ENCODE measurements at places on chromosomes 3 and 15.

DNA sequence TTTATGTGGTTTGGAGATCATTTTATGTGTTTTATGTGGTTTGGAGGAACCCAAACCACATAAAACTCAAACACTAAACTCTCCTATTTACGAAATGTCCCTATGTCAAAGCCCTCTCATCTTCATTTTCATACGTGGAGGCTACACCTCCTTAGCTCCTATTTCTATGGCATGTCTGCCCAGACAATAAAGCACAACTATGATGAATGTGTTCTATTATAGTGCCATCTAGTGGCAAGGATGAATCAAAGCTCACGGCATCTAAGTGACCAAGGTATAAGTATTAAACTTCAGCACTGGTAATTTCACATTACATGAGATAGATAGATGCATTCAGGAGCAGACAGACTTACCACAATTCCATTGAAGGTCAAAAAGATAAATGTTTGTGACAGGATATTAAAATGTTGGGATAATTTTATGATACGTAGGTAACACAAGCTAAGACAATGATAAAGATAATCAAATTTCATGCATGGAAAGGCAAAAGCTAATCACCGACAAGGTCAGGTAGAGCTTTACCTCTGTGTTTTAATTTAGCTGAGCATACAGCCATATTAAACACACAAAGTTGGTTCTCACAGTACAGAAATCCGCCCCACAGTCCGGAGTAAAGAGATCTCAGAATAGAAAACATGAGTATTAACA lies 130.6 kb upstream of the FHIT start:
- peak; percentile 21 for DNase-seq

DNA sequence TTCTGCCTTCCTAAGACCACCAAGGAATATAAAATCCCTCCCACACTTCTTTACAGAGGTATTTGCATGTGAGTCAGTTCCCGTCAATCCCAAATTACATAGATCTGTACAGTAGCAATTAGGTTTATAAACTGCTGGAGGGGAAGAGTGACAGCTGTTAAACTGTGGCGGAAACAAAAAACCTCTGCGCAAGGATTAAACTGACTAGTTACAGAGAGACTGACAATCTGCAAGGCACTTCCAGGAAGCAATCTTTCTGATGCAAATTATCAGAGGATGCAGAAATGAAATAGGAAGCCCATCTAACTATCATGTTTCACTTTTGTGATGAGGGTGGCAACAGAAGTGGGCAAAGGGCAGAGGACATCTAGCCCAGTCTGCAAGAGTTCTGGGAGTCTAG lies 150.4 kb downstream of the RTP4 start:
- no peak for DNase-seq

DNA sequence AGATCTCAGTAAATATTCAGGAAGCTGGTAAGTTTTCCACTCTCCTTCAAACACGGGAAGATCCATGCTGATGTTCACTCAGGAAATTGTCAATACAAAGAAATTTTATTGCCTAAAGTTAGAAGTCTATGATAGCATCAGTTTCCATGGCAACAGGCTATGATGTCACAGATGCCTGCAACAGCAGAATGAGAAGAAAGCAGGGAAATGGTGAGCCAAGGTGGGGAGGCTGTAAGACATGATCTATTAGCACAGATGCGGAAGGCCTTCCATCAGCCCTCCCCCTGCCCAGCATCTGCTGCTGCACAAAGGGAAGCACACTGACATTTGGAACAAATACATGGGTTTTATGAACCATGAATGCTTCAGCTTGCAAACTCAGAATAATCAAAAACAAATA lies 28.6 kb downstream of the EPHB1 start:
- DNase-seq, result no peak

DNA sequence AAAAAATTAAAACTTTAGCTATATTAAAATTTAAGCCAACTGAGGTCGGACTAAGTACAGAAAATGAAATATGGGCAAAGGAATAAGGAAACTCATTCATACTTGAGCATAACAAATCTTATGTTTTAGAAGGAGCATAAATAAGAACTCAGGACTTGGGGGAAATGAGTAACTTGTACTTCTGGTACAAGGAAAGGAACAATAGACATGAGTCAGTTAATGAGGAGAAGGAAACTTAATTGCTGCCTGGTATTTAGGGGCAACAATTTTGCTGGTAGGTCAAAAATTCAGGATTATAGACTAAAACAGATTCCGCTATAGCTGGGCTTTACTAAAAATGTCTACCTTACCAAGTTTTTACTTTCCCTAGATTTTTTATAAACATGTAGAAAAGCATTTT lies 113.1 kb downstream of the MYO5A start:
- DNase-seq, result no peak

DNA sequence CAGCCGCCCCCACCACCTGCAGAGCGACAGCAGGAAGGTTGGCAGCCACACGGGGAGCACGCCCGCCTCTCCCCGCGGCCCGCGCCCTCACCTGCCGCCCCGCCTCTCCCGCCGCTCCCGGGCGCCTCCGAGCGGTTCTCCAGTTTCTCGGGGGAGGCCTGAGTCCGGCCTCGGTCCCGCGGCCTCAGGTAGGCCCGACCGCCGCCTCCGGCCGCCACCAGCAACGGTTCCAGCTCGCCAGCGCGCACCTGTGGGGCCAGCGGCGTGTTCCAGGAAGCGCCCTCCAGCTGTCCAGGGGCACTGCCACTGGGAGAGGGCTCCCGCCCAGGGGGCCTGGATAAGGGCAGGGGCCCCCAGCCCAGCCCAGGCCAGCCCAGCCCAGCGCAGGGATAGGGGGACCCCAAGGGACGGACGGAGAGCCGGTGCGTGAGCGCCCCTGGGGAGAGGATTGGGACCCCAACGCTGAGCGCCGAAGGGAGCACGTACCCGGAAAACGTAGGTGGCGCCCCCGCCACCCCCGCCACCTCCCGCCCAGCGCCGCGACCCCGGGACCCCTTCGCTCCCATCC lies 2.2 kb downstream of the LTK start:
- no peak for DNase-seq

DNA sequence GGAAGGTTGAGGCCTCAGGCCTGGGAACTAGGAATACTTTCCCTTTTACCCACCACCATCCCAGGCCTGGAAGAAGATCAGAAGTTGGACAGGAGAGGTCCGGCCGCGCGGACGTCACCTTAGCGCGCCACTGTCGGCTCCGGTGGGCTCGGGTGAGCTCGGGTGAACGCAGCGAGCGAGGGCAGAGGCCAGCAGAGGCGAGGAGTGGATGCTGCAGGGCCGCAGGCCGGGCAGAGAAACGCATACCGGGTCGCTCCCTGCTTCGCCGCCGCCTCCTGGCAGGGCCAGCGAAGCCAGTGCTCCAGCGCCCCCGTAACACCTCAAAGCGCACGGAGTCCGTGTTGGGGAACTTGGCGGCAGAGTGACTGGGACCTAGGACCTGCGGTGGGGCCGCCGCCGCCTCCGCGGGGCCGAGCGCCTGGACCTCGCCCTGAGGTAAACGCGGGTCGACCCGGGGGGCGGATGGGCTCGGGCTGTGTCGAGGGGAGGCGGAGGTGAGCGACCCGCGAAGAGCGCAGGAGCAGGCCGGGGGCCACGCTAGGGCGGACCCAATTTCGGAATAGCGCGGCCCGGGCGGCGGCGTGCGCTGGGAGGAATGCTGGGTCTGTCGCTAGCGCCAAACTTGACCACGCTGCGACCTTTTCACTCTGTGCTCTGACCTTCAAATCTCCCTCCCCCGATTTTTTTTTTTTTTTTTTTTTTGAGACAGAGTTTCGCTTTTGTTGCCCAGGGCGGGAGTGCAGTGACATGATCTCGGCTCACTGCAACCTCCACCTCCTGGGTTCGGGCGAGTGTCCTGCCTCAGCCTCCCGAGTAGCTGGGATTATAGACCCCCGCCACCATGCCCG lies 1.6 kb downstream of the CYP11A1 start:
- no peak for DNase-seq

DNA sequence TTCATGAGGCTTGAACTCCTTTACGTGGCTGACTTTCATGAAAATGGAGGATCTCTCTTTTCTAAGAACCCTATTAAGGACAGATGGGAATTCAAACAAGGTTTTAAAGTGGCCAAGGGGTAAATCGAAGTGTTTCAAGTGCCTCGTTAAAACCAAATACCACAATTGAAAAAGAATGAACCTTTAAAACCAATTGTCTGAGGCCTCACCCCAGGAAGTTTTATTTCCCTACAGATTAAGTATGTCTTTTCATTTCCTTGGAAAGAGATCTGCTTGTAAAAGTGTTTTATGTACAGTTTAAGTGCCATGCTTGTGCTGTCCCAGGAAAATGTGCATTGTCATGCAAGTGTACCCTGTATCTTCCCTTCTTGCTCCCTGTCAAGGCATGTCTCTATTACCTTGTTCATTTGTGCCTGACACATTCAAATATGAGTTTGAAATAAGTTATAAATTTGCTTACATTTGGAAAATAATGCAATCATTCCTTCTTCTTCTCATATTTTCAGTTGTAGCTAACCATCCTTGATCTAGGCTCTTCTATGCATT lies 138.7 kb downstream of the ZPLD1 start:
- no peak for DNase-seq

GRCh38 chr3:53196575-53197407 lies 35.8 kb downstream of the PRKCD start:
- DNase-seq, result peak; percentile 53

GRCh38 chr3:63814237-63814636 lies 4.9 kb upstream of the C3orf49 start:
- DNase-seq, result no peak

DNA sequence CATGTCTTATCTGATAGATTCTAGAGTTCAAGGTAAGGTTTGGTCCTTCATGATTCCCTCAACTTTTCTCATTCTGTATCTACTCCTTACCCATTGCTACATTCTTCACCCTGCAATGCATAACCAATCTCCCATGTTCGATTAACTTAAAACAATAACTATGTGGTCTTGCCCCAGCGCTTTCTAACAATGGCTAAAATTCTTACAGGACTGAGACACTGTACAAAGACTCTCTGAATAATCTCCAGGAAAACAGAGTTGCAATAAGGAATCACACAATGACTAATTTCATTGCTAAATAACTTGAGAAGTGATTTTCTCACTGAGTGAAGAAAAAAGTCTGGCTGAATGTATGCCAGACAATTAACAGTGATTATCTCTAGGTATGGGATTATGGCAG lies 69.6 kb upstream of the FAM174B start:
- DNase-seq, result no peak

- DNase-seq, result no peak
Measured at GRCh38 chr15:56759450-56759845, 26.1 kb upstream of the ZNF280D start.

GRCh38 chr3:106339551-106339950 lies 470.7 kb upstream of the CBLB start:
- no peak for DNase-seq

- no peak for DNase-seq
Measured at GRCh38 chr15:92366381-92366780, 27.3 kb upstream of the ST8SIA2 start.

GRCh38 chr3:148957586-148957985 lies 33.8 kb upstream of the GYG1 start:
- DNase-seq, result no peak

DNA sequence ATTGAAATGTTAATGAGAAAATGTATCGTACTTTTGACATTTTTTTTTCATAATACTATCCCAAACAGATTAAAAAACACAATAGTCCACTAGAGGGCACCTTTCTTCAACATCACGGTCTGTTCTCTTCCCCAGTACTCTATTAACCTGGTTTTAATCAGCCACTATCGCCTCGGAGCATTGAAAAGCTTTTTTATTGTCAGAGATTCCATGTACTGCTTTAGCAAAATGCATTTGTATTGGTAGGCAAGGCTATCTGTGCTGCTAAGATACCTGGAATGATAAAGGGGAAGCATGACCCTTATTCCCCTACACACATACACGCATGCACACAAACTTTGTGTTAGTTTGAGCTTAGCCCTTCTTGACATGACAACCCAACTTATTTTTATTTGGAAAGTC lies 160.1 kb upstream of the IL12A start:
- no peak for DNase-seq

- no peak for DNase-seq
Measured at GRCh38 chr3:126101521-126101982, 17.6 kb upstream of the SLC41A3 start.

DNA sequence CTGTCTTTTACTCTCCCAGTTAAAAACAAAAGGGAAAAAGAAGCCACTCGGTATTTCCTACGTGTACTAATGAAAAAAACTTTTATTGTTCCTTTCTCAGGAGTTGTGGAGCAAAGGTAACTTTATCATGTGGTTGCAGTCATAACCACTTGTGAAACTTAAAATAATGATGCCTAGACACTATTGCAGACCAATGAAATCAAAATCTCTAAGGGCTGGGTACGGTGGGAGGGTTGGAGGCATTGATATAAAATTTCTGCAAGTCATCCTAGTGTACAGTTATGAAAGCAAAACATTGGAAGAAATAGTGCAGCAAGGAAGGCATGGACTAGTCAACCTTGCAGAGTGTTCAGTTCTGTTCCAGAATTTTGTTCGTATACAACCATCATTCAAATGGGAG lies 808.8 kb downstream of the TUSC7 start:
- DNase-seq, result no peak

GRCh38 chr3:125507128-125507527 lies 12.9 kb downstream of the SNX4 start:
- no peak for DNase-seq

- DNase-seq, result no peak
Measured at GRCh38 chr15:51641490-51642130, 19.0 kb upstream of the DMXL2 start.

DNA sequence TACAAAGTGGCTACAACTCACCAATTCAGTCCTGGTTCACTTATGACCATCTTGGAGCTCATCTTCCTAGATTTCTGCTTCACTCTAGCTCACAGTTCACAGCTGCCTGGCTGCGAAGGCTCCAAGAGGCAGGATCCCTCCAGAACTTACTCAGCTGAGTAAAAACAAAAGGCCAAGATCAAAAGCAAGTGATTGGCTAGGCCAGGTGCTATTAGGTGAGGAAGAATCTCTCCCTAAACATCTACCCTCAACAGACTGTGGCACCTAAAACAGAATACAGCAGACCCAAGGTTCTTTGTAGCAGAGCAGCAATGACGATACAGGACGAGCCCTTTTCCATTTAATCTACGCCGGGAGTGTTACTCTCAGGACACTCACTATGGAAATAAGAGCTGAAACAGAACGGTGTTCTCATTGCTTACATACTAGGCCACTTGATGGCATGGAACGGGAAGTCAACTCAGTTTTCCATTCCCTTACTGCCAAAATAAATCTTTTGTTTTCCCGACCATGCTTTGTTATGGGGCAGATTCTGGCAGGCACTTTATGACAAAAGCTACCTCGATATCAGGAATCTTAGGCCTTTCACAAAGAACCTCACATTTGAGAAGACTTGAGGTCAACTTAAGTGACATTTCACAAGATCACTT lies 901 bp downstream of the ICE2 start:
- no peak for DNase-seq

- DNase-seq, result no peak
Measured at GRCh38 chr3:50978991-50979667, 304.4 kb downstream of the DOCK3 start.

Measured in memory B cell (primary cell).